ENCODE measurements at places on chromosomes 11 and 22. TPM values are rescaled to one million over a fixed set of nuclear protein-coding genes. Genes with fewer than 3 reads are reported as not detected.
A peak's percentile ranks its signal among the peaks of the same experiment; 100 is the strongest.

DNA sequence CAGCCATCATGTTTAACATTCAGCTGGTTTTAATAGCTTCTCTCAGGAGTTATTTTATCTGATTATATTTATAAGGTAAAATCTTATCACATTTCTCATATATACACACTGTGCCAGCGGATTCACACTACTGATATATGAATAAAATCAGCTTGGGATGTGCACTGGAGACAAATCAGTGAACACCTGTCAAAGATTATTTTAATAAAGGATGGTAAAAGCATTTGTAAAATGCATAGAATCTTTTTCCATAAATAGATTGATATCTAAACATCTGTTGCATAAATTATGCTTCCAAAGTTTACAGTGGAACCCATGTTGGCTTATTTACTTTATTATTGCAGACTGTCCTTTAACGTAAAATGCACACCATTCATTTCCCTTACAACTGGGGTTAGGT lies 1125.8 kb upstream of the CNTN5 start:
- no peak for DNase-seq

GRCh38 chr11:9853929-9854552 lies 190.2 kb downstream of the SWAP70 start:
- no peak for DNase-seq

- DNase-seq: no peak
These were observed 8.4 kb upstream of the CEP295 start for GRCh38 chr11:93653080-93653479.

GRCh38 chr11:78869293-78869692 lies 294.6 kb upstream of the NARS2 start:
- no peak for DNase-seq

- DNase-seq: peak; percentile 95
These were observed 19.9 kb downstream of the CARS1 start for GRCh38 chr11:3037040-3037944.

DNA sequence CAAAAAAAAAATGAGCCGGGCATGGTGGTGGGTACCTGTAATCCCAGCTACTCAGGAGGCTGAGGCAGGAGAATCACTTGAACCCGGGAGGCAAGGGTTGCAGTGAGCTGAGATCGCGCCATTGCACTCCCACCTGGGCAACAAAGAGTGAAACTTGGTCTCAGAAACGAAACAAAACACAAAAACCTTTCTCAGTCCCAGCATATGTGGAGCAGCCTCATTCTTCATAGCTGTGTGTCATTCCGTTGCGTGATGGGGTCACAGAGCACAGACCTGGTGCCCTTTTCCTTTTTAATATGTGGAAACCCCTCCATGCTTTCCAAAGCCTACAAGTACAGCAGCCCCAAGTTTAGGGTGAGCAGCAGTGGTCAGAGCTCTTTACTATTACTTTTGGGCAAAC lies 13.7 kb downstream of the PEX26 start:
- no peak for DNase-seq

- no peak for DNase-seq
These were observed at the start of gene SCGB1D2 for GRCh38 chr11:62242021-62242420. Gene SCGB1D2 (plus strand): TSS chr11:62242239. CDS start chr11:62242308, 69 bp downstream.

GRCh38 chr11:87284306-87284705 lies 246.6 kb downstream of the TMEM135 start:
- DNase-seq: no peak

Gene FAM180B
- total RNA-seq: 3.4 TPM

- no peak for DNase-seq
These were observed 23.0 kb downstream of the RELT start for GRCh38 chr11:73399159-73399590.

Gene OR6A2
- not detected for total RNA-seq

Gene CRYBB2
- total RNA-seq: not detected

GRCh38 chr11:86230179-86230804 lies 14.3 kb upstream of the EED start:
- DNase-seq: no peak

DNA sequence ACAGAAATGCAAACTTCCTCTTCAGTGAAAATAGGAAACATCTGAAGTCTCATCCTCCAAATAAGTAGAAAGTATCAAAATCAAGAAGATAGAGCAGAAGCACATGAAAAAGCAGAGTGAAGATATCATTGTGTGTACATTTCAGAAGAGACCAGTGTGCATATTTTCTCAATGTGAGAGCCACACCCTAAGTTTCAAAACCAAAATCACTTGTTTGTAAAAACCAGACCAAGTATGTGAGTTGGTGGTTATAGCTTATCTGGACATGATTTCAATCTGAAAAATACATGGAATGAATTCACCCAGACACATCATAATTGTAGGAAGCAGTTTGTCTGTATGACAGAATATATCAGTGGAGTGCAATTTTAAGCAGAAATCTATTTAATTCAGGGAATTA lies 536.0 kb downstream of the JRKL start:
- no peak for DNase-seq

All from posterior vena cava (tissue), 2 donors.